ENCODE measurements at places on chromosomes 13 and 19.

- DNase-seq = peak; percentile 27
Observed at GRCh38 chr13:103006641-103007426, 59.4 kb downstream of the SLC10A2 start.

DNA sequence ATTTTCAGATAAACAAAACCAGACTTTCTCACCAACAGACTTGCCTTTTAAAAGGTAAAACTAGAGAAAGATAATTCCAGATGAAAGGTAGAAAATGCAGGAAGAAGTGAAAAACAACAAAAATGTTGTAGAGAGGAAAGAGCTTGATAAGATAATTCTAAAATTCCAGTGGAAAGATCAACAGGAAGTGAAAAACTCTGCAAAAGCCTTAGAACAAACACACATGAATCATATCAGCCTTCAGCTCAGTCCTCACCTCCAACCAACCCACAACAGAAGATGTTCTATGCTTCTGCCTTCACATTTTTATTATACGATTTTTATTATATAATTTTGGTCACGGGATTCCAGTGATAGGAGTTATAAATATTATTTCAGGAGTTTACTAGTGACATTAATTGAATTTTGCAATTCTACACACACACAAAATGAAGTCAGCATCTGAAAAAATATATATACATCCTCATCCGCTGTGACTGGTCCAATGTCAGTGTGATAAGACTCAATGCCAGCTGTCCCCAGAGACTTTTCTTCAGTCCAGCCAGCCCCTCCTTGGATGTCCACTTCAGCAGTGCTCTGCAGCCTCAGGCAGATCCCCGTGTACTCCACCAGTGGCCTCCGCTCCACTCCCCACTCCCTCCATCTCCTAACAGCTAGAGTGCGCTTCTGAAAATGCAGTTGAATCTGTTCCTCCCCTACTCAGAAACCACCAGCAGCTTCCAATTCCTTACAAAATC, 57.9 kb downstream of the GADD45B start:
- DNase-seq = no peak

- peak; percentile 34 for DNase-seq
Observed at GRCh38 chr13:49499889-49500660, 4.3 kb downstream of the PHF11 start.

GRCh38 chr19:57106722-57107235, 13.0 kb upstream of the USP29 start:
- DNase-seq = no peak

GRCh38 chr19:38650911-38651584, 3.6 kb downstream of the ACTN4 start:
- no peak for DNase-seq

DNA sequence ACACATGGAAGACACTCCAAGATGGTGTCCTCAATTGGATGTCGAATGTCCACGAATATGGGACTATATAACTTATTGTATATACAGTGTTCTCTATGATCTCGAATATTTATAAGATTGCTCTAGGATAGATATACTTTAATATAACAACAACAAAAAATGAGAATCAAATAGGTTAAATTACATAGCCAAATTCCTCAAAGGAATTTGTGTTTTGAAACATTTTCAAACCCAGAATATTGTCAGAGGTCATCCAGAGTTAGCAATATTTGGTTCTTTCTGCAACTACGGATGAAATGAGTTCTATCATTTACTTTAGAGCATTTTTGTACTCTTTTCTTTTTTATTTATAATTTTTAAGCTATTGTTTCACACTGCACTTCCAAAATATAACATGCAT, 857.8 kb downstream of the GPC5 start:
- DNase-seq = no peak

GRCh38 chr19:8056533-8056932, 4.0 kb downstream of the CCL25 start:
- no peak for DNase-seq

DNA sequence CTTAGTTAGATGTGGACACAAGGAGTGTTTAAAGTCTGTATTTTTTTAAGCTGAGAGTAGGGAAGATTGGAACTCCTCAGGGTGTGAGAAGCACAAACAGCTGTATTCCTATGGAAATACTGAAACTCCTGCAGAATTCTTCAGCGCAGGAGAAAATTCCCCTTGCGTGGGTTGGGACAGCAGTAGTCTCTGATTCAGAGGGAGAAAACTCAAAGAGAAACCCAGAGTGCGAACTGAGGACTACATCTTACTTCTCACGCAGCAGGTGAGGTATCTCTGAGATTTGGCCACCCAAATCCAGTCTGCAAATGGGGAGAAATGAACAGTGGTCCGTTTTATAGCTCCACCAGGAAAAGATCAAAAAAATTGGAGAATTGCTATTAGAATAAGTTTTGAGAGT, 60.9 kb downstream of the FRY start:
- DNase-seq = no peak

- no peak for DNase-seq
Observed at GRCh38 chr13:113166266-113166665, 7.8 kb downstream of the PROZ start.

DNA sequence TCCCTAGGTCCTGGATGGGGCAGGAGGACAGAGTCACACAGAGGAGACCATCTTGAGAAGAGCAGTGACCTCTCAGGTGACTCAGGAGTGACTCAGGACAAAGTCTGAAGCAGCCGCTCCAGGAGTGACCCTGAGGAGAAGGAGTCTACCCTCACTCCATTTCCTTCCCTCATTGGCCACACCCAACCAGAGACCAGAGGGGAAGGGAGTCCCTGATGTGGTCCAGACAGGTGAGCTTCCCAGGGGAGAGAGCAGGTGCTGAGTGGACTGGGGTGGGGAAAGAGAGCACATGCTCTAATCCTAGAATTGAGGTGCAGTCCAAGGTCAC, 75.5 kb upstream of the MEDAG start:
- no peak for DNase-seq

DNA sequence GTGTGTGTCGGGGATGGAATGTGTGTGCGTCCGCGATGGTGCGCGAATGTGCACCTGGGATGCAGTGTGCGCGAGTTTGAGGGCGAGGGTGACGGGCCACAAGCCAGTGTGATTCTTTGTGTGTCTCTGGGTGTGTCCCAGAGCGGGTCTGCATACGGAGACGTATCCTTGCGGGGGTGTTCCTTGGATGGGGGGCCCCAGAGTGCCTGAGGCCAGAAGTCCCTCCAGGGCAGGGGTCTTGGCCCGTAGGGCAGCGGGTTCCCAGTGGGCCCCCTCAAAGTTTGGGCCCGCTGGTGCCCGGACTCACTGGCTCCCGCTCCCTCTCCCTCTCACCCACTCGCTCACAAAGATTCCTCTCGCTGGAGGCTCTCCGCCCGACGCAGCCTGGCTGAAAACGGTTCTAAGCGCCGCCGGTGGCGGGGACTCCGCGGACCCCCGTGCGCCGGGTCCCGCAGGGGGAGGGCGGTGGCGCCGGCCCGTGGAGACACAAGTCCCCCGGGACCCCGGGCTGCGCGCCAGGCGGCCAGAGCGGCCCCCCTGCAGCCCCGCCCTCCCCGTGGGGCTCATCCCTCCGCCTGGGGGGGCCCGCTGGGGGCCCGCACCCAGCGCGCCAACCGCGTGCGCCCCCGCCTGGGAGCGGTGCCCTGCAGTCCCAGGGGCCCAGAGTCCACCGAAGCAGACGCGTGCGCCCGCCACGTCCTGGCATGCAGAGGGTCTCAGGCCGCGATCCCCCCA, 886 bp downstream of the CRLF1 start:
- DNase-seq = no peak

GRCh38 chr13:77306458-77306857, 20.4 kb downstream of the MYCBP2 start:
- no peak for DNase-seq

DNA sequence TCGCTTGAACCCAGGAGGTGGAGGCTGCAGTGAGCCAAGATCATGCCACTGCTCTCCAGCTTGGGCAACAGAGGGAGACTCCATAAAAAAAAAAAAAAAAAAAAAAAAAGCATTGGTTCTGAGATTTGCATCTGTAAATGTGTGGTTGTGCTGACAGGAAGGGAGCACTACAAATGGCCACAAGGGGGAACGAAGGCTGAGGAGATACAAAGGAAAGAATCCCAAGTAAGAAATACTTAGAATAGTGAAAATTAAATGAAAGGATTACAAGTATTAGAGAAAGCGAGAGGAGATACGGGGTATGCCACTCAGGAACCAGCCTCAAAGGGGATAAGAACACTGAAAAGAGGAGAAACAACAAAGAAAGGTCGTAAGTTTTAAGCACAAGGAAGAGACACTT, 284.9 kb downstream of the KLF12 start:
- DNase-seq = no peak

- peak; percentile 56 for DNase-seq
Observed at GRCh38 chr19:16825312-16826052, 3.7 kb upstream of the SIN3B start.

DNA sequence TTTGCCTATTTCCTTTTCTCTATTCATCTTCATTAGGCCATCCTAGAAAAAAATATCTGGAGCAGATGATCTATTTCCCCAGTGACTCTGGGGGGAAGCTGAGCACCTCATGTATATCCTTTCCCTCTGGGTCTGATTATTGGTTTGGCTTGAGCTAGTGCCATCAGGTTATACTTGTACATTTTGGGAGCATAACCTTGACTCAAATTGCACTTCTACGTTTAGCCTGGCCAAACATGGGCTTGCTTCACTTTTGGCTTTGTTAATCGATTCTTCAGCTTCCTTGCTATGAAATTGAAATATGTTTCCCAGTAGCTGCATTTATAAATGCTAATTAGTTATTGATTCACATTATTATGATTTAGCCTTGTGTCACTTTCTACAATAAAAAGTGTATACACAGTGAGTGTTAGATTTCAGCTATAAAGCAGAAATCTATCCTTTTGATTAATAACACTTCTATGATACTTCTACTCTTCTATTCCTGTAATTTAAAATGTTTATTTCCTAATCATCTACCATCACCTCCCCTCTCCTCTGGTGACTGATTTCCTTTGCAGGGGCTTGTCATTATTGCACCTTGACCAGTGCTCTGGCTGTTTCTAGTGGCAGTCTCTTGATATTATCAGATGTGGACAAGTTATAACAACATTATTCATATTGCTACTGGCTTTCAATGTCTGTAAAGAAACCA, 37.3 kb downstream of the TNFSF11 start:
- no peak for DNase-seq

DNA sequence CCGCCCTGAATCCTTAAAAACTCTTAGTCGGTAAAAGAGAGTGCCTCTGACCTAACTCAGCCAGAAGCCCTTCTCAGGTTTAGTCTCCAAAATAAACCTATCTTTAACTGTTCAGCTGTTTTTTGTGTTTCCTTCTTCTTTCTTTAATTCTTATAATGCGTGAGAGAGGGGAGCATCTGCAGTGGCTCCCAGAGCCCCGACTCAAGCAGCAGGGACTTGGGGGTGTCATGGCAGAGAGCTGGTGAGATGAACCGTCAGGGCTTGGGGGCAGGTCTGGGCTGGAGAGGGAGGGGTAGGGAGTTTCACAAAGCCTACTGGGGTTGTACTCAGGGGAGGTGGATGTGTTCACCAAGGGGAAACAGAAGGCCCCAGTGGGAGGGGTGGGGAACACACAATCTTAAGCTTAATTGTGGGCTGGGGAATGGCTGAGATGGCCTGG, 16.8 kb upstream of the SIGLEC6 start:
- no peak for DNase-seq

GRCh38 chr19:7515645-7516151, at the start of gene ZNF358:
Gene ZNF358, plus strand, starts transcription at chr19:7516103. Its CDS starts 3,140 bp downstream, at chr19:7519243.
- DNase-seq = no peak
